ENCODE measurements at places on chromosomes 6 and 20.

DNA sequence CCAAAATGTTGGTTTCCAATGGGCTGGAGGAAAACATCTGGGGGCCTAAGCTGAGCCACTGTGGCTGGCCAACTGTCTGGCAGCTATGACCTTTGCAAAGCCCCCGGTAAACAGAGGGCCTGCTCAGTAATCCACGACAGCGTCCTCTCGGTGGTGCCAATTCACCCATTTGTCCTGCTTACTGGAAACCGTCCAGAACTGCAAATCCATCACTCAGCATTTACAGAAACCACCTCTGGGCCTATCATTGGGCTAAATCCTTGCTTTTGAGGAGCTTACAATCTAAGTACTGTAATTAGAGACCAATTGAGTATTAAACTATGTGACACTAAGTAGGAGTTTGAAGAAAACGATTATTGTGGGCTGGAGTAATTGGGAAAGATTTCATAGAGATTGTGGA, 31.0 kb downstream of the ADAT2 start:
- no peak for DNase-seq

DNA sequence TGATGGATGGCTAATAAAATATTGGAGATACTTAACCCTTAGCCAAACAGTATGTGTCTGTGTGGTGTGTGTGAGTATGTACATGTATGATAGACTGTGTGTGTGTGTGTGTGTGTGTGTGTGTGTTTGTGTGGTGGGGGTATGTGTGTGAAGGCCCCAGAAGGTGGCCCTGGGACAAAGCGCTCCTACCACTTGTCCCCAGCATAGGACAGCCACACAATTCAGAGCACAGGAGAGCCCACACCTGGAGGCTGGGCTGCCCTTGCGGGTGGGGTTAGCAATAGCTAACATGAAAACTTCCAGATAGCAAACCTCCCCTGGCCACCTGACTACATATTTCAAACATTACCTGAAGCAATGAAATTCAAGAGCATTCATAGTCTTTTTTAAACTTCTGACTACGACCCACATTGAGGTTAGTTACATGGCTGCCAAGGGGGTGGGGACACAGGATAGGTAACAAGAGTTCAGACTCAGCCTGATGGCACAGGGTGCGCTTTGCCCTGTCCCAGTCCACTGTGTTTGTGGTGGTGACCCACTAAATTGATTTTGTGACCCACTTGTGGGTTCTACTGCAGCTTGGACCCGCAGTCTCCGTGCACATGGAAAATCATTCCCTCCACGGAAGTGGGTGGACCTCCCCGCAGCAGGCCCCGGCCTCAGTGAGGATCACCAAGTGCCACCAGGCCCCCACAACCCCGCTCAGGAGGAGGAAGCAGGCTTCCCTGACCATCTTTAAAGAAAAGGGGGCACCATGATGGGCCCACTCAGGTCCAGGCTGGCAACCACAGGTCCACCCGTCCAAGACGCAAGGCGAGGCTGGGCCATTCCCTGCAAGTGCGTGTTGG, 34.8 kb downstream of the ZC3H12D start:
- DNase-seq = no peak

DNA sequence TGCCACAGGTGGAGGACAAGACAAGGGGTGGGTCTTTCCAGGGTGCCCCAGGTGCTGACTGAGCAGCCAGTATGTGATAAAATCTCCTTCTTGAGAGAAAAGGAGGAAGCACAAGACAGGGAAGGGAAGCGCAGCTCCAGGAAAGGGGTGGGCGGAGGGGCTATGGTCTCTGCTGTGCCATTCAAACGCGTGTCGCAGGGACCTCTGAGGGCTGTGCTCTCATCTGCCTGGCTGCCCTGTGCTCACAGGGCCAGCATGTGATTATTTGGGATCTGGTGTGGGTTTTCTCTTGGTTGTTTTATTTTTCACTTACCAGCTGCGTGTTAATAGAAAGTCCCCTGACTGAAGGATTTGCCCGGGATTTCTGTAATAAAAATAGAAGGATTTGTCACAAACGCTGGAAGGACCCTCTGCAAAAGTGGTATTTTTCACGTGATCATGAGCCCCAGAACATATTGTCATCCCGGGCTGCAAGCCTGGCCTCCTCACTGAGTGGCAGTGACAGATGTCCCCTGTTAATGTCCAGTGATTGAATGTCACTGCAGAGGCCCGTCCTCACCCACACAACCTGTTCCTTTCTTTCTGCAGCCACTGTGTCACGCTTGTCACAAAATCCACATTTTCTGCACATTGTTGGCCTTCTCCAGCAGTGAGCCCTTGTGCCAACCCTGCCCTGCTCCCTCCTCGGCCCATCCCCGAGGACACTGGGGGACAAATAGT, 35.0 kb upstream of the VSX1 start:
- DNase-seq = no peak

DNA sequence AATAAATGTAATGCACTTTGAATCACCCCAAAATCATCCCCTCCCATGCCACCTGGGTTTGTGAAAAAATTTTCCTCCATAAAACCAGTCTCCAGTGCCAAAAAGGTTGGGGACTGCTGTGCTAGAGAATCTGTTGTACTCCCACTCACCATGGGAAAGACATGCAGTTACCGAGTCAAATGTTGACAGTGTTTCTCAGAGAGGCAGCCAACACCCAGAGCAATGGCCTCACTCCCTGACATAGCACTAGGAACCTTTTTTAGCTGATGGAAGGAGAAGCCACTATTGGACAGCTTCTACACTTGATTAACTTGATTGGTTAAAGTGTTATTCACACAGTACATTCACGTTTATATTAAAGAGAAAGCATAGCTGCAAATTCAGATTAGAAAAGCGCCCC, 59.8 kb upstream of the MANEA start:
- DNase-seq = no peak

- DNase-seq = no peak
Observed at GRCh38 chr20:19770375-19770774, 12.3 kb downstream of the RIN2 start.

DNA sequence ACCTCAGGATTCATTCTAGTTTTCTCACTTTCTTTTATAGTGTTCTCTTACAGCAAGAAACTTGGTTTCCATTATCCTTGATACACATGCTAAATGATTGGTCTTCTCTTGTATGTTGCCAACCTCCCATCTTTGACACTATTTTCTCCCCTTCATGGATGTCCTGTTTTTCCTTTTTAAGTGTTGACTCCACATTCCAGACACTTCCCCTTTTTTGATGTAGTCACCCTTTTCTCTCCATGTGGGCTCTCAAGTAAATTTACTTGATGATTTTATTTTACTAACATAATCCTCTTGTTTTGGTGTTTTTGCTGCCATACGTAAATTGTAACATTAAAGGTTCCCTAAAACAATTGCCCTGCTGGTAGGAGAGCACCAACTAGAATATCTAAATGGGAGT, 148.1 kb downstream of the ZFAND3 start:
- no peak for DNase-seq

DNA sequence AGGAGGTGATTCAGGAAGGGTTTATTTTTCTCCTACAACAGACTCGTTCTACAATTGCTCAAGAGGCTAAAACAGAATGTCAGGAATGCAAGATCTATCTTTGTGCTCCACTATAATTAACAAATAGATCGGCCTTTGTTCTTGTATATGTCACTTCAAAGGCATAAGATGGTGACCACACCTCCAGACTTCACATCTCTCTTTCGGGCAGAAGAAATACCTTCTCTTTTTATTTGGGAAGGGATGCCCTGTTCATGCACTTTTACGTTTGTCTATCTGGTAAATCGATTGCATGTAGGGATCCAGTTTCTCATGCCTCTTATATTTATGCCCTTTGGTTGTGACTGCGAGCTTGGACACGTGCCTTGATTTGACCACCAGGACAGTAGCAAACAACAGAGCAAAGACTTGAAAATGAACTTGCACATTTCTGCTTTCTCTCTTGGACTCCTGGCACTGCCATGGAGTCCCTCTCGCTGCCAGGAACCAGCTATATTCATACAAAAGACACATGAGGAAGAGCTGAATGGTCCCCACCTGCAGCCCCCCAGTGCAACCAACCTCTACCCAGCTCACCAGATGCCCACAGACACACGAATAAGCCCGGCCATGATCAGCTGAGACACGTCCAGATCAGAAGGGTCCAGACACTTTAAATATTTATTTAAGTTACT, 219.8 kb upstream of the STXBP5 start:
- no peak for DNase-seq

DNA sequence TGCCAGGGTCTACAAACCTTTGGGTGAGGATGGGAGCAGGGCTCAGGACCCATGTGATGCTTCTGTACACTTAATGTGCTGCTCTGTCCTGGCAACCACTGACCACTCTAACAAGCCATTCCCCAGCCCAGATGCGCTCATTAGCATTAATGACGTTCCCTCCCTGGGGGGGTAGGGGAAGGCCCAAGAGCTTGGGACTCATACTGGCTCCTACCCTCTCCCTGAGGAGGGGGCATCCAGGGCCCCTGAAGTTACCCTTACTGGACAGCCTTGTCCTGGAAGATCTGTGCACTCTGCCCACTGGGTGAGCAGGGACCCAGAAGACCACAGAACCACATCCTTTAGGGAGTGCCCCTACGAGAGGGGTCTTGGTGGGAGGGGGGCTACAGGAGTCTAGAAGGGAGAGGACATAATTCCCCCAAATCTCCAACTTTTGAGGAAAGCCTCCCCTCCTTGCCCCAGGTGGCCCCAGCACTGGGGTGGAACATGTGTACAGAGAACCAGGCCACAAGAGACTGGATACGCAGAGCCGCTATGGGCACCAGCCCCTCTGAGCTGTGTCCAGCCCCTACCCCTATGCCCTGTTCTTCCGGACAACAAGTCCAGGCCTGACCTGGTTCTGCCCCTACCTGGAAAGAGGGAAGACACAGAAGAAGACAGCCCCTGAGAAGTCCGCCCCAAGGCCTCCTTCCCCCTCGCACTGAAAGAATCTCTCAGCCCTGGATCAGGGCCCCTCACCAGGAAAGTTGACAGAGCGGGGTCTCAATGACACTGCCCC, 1.4 kb downstream of the TEAD3 start:
- DNase-seq = no peak

- no peak for DNase-seq
Observed at GRCh38 chr6:10385524-10386132, 29.2 kb downstream of the TFAP2A start.

GRCh38 chr6:18047406-18047805, 60.0 kb upstream of the KIF13A start:
- no peak for DNase-seq

Measured in brain pericyte (primary cell).